ENCODE measurements at places on chromosomes 4 and X.

GRCh38 chrX:12301288-12301687, 163.0 kb downstream of the FRMPD4 start:
- DNase-seq, result no peak

DNA sequence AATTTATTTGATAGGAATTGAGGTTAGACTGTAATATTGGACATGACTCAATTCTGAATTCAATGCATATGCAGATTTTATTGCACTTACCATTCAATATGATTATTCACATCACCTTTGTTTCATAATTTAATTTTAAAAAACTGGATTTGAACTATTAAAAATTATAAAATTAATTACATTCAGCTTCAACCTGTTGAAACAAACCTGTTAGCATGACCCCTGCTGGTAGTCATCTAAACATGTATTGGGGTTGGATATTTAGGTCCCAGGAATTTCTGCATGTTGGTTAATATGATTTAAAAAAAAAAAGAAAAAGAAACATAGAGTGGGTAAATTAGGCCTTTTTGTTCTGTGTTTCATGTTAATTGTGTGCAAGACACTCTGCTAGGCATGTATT, 85.9 kb downstream of the ARSJ start:
- DNase-seq, result no peak

DNA sequence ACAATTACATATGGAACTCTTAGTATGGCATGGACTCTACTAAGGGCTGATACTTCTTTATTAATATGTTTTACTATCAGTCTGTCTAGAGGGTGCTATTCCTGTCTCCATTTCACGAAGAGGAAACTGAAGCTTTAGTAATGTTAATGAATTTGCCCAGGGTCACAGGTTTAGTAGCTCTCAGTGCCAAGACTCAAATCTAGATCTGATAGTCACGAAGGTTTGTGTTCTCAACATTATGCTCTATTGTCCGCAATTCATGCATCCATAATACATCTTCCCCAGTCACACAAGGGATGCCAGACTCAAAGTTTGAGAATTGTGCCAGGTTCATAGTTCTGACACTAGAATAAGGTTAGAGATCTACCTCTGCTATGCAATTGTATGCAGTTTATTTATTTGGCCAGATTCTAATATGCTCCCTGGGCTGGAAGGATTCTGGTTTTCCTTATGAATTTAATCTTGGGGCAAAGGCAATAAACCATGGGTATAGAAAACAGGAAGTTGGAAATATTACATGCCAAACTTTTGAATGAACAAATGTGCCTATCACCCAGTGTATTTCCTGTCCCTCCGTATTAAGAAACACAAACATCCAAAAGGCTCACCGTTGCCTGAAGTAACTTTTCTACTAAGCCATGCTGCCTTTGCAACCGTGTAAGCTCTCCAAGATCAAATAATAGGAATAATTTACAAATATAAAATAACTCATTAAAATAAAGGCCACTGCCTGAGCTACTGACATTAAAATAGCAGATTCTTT, 478.5 kb downstream of the INPP4B start:
- no peak for DNase-seq

- DNase-seq, result no peak
Observed at GRCh38 chr4:39544580-39545315, 17.5 kb upstream of the UGDH start.

GRCh38 chr4:17489721-17490120, 22.2 kb downstream of the QDPR start:
- no peak for DNase-seq

- DNase-seq, result no peak
Observed at GRCh38 chrX:9911487-9911886, 55.7 kb upstream of the CLDN34 start.

- DNase-seq, result no peak
Observed at GRCh38 chrX:40418813-40419195, 162.0 kb upstream of the ATP6AP2 start.

GRCh38 chr4:164012396-164013027, 518.0 kb downstream of the TMA16 start:
- DNase-seq, result no peak

DNA sequence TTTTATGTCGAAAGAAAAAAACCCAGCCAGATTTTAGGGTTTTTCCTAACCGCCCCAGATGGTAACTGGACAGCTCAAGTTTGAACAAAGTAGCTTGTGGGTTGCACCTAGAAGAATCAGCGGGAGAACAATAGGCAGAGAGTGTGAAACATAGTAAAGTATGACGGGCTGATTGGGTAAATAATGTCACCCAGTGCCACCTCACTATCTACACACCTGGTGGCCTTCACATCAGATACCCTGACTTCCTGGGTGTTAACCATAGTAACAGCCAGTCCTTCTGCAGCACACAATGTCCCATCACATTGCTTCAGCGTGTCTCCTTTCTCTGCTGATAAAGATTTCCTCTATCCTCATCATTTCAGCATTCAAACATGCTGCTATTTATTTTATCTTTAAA, 159.1 kb upstream of the HS3ST1 start:
- DNase-seq, result no peak

DNA sequence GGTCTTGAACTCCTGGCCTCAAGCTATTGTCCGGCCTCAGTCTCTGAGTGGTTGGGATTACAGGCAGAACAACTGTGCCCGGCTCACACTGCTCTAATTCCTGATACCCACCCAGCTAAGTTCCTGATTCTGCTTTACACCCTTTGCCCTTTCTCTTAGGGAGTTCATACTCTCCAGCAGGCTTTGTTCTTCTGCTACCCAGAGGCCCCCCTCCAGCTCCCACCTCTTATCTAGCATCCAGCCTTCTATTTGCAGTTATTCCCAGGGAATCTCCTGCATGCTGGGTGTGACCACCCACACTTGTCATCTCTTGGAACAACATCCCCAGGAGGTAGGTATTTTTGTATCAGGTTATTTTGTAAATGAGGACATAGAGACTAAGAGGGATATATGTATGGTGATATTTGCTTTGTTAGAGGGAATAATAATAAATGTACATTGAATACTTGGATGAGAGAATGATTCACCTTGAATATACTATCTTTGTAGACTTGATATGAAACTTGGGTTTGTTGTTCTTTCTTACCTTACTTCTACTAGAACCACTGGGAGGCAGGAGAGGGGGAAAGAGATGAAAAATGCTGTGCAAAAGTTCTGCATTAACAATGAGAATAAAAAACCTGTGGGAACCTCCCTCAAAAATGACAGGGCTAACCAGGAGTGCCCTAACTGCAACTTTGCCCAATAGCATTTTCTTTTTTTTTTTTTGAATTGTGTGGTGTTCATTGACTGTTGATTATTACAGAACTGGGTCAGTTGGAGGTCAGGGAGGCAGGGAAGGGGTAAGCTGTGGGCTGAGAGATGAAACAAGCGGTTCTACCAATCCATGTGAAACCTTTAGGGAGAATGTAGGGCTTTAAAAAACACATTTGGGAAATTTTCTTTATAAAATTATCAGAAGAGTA, 157.4 kb downstream of the SPRY1 start:
- DNase-seq, result no peak

DNA sequence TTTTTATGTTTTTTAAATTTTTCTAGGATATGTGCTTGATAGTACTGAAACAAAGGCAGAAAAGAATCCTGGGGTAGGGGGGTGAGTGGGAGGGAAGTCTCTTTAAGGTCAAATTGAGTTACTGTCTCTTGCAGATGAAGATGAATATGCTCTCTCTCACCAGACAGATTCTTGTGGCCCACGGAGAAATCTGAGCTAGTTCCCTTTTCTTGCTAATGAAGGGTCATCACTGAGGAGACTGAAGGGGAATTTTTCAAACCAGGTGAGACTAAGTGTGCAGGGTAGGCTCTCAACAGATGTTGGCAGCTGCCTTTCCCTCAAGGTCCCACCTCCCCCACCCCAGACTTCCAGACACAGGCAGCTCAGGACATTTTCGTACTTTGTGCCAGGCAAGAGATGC, 21.5 kb downstream of the FAM9C start:
- DNase-seq, result no peak

DNA sequence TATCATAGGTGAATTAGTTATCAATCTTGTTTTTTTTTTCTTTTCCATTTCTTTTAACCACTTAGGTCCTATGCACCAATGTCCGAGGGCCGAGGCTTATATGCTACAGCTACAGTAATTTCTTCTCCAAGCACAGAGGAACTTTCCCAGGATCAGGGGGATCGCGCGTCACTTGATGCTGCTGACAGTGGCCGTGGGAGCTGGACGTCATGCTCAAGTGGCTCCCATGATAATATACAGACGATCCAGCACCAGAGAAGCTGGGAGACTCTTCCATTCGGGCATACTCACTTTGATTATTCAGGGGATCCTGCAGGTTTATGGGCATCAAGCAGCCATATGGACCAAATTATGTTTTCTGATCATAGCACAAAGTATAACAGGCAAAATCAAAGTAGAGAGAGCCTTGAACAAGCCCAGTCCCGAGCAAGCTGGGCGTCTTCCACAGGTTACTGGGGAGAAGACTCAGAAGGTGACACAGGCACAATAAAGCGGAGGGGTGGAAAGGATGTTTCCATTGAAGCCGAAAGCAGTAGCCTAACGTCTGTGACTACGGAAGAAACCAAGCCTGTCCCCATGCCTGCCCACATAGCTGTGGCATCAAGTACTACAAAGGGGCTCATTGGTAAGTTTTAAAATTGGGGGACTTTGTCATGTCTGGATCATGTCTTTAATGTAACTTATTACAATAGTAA, 250.7 kb downstream of the RAPGEF2 start:
- DNase-seq, result no peak

- DNase-seq, result no peak
Observed at GRCh38 chr4:123613586-123614344, 217.2 kb downstream of the SPRY1 start.

- DNase-seq, result no peak
Observed at GRCh38 chr4:77819404-77819842, 255 bp upstream of the CNOT6L start.

DNA sequence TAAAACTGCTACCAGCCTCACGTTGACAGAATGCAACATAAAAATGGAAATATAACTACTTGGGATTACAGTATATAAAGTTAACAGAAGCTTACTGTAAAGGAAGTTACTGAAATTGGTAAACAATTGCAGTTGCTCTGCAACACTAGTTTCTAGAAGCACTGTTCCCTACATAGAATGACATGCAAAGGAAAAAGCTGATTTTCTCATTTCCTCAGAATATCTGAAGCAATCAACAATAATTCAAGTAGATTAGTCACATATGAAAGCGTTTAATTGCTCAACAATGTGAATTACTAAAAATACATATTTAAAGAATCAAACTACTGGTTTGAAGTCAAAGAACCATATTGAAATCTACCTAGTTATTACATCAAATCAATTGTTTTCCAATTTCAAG, 31.8 kb downstream of the PDGFC start:
- no peak for DNase-seq

- no peak for DNase-seq
Observed at GRCh38 chr4:61866378-61867030, 666.4 kb downstream of the ADGRL3 start.

GRCh38 chr4:140719686-140720085, 36.5 kb downstream of the TBC1D9 start:
- no peak for DNase-seq

GRCh38 chrX:16589211-16589610, 60.7 kb upstream of the S100G start:
- no peak for DNase-seq

- DNase-seq, result no peak
Observed at GRCh38 chrX:10648614-10649013, 28.2 kb upstream of the MID1 start.

DNA sequence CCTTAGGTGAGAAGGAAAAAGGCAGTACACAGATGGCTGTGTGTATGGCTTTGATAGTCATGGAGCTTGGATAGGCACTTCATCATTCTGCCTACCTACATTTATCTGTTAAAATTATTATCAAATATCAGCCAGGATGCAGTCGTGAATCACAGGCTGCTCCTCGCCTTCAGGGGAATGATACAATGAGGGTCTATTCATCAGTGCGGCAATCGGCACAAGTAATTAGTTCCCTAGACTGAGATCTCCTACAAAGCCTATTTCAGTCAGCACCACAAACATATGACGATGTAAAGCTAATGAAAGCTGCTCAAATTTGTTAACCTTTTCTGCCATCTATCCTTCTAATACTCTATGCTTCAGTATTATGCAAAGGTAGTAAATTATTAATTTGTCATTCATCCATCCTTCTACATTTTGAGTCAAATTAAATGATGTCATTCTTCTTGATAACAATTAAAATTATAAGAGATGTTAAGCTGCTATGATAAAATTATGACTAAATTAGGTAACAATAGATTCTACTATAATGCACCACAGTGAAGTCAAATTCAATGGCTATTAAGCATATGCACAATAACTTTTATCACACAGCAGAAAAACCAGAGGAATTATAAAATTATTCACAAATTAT, 19.0 kb downstream of the MAB21L2 start:
- no peak for DNase-seq

GRCh38 chrX:134725103-134725690, 66.9 kb upstream of the PLAC1 start:
- no peak for DNase-seq

- DNase-seq, result no peak
Observed at GRCh38 chr4:147732518-147733235, 789 bp downstream of the ARHGAP10 start.

- no peak for DNase-seq
Observed at GRCh38 chrX:1592470-1593142, 1.2 kb downstream of the AKAP17A start.

DNA sequence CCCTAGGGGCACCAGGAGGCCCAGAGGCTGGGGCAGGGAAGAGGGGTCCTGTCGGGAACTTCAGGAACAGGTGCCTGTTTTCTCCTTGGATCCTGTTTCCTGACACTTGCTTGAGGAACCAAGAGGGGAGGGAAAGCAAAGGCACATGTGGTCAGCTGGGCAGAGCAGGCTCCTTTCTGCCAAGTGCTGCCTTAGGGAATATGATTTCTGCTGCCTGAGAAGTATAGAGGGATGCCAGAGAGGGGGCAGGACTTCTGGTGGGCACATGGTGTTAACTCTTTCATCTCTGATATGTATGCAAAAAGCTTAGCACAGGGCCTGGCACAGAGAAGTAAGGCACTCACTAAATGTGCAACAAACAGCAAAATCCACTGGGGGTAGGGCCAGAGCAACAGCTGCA, 51.2 kb upstream of the PJA1 start:
- no peak for DNase-seq

- no peak for DNase-seq
Observed at GRCh38 chr4:12827966-12828365, 656.2 kb downstream of the RAB28 start.

DNA sequence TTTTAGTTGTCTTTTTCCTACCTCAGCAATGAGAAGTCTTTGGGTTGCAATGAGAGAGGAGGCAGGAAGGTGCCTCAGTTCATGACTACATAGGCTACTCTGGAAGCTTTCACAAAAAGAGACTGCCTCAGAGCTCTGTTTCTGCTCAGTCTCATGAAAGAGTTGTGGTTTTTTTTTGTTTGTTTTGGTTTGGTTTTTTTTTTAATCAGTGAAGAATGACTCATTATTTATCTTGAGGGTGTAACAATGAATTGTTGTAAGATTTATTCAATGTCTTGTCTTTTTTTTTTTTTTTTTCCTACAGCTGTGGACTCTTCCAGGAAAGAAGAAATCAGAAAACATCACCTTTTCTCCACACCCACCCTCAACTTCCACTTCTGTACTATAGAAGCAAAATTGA, 67.5 kb upstream of the CXCL13 start:
- DNase-seq, result no peak

- no peak for DNase-seq
Observed at GRCh38 chr4:153497091-153497531, 31.0 kb downstream of the TMEM131L start.

Measured in cerebellar nuclear complex (tissue), 1 donor.